ENCODE measurements at places on chromosomes 6 and 20.

GRCh38 chr6:160167604-160168399, 46.2 kb downstream of the SLC22A1 start:
- no peak for DNase-seq

DNA sequence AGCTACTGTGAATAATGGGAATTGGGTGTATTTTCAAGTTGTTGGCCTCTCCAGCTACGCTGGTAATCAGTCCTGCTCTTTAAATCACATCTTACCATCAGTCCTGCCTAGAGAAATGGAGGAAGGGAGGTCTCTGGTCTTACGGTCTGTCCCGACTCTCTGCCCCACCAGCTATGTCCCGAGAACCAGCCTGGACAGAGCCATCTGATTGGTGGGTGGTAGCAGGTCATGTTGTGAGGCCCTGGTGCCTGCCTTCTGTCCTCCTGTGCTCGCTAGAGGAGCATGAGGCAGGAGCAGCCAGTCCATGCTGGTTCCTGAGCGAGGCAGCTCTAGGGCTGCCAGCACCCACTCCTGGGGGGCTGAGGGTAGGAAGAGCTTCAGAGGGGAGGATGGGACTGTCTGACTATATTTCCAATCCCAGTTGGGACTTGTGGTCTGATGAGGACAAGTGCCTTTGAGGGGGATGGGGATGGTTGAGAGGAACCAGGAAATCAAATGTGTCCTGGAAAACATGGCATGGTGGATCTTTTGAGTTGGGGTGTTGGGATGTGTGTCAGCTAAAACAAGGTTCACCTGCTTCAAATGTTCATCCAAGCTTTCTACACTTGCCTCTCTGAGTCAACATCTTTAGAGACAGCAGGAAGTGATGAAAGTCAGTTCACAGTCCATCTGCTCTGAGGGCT, 33.0 kb downstream of the SYNJ2 start:
- no peak for DNase-seq

GRCh38 chr6:130783416-130784107, 43.6 kb upstream of the SMLR1 start:
- no peak for DNase-seq

- no peak for DNase-seq
These were observed 2.0 kb downstream of the FIG4 start for GRCh38 chr6:109693111-109693510.

DNA sequence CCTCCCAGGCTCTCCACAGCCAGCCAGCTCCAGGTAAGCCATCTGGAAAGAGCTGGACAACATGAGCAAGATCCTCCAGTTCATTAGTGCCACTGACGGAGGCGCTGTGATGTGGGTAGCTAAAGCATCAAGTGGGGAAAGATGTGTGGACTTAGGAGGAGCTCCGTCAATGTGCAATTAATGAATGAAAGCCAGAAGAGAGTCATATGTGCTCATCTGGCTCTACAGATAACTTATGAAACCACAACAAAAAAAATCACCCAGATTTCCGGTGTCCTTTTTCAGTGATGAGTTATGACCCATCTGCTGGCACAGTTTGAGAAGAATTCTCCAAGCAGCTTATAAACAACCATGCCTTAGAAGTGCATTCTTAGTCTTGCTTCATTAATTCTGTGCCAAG, 311.7 kb upstream of the PLCB4 start:
- DNase-seq = peak; percentile 90

Data from hematopoietic multipotent progenitor cell treated with erythropoietin and hydrocortisone succinate and interleukin-3 and kit ligand, for 4 days (in vitro differentiated cells).